ENCODE measurements at places on chromosomes 5 and 9.

DNA sequence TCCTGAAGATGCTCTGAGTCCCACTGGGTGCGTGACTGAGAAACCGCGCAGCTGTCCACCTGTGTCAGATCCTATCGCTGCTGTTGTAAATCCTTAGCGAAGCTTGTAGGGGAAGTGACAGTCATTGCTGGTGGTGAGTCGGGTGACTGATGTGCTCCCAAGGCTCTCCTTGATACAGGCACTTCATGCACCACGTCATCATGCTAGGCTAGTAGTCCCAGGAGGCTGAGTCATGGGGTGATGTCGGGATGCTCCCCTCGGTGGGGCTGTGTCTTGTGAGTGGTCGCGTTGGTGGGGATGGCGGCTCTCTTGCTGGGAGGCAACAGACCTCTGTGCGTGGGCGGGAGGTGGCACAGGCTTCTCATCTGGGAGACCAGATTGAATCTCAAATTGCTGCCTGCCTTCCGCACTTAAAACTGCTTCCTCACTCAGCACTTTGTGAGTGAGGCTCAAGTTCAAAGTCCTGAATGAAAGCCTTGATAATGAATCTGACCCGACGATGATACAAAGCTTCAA, 84.7 kb downstream of the CSNK1A1 start:
- DNase-seq, result no peak

GRCh38 chr5:160029004-160029403, 20.1 kb downstream of the TTC1 start:
- no peak for DNase-seq

DNA sequence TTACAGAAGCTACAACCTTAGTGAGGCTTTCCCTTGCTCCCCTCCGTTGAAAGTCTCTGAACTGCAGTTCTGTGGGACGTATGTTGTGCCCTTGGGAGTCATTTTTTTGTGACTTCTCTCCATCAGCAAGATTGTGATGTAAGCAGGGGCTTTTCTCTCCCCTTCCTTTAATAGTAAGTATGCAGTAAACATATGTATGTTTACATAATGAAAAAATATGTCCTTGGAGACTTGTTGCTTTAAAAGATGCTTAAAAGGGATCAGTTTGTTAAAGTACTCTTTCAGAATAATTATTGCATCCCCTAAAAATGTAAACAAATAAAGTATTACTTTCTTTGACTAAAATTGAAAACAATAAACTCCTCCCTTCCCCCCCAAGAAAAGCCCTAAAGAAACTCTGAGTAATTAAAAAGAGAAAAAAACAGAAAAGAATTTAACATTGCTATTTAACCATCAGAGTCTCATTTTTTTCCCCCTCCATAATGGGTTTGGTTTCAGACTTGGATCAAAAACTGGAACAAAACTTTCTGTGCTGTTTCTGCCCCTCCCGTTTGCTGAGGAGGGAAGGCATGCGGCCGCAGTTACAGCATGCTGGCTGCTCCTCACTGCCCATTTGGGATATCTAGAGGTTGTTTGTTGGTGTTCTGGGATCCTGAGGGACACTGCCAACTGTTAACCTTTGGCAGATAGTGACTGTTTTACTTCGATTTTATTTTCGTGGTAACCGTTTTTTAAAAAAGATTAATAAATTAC, 40.2 kb downstream of the TRIO start:
- DNase-seq, result no peak

DNA sequence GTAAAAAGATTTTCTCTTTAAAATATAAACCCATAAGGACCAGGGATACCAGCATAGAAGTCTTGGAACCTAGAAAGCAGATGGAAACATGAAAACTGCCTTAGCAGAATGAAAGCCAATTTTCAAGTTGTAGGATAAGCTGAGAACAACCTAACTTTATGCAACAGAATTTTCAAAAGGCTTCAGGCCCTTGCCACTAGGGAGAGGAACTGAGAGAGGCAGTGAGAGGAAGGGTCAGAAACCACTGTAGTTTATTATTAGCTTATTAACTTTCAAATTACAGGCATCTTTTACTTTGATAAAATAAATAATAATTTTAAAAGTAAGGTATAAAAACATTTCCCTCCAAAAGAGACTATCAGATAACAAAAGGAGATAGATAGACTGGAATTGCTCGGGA, 33.4 kb downstream of the FAM81B start:
- no peak for DNase-seq

Measured in NCI-H510A treated with DMSO at 0.1 percent for 48 hours (cell line).